ENCODE measurements at places on chromosomes 6 and 20.

- no peak overlapping the region for H3K4me3 ChIP-seq
- H3K36me3 ChIP-seq, result no peaks in the 10 kb centered on the region
- no peak overlapping the region for H3K27ac ChIP-seq
- peaks cover 55% of the 10 kb centered on the region for H3K27me3 ChIP-seq
Measured at GRCh38 chr6:107564589-107564951, 74.7 kb downstream of the SOBP start.

DNA sequence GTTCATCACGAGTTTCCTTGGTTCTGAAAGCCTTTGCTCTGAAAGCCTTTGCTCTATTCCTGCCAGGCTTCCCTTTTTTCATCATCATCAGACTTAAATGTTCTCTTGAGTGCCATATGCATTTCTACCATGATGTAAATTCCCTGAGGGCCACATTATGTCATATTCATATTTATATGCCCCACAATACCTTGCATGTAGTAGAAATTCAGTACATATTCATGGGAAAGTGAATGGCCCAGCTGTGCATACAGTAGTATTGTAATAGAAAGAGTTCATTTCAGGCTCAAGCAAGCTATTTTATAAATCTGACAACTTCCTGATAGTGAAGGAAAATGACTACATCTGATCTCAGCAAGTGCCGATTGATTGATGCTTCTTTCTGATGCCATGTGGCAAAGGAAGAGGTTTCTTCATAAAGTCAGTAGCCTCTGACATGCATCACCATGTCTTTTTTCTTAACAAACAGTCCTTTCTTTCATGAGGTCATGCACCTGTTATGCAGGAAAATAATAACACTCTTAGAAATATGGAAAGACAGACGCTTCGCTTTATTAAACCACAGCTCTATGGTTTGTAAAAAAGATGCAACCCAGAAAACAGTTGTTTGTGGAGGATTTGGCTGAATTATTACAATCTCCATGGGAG, 308.7 kb downstream of the SAMD5 start:
- no peak overlapping the region for H3K27ac ChIP-seq
- DNase-seq, result no peak
- no peaks in the 10 kb centered on the region for H3K27me3 ChIP-seq
- no peaks in the 10 kb centered on the region for H3K36me3 ChIP-seq

DNA sequence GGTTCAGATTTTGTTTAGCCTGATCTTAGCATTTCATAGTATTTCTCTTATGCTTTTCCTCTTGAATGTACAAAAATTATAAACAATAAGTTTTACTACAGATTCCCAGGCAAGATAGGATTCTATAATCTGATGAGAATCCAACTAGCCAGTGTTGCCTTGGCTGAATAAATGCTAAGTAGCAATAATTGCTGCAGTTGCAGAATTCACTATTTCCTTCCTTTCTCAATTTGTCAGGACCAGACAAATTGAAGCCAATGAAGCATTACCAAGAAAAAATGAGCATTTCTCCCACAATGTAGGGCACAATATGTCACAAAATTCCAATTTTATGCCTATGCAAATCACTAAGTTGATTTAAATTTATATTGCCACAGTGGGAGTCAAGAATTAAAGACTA, 260.2 kb downstream of the KIF16B start:
- no peak overlapping the region for H3K4me3 ChIP-seq
- peaks cover 5% of the 10 kb centered on the region for H3K36me3 ChIP-seq
- no peak overlapping the region for H3K27ac ChIP-seq
- no peaks in the 10 kb centered on the region for H3K4me1 ChIP-seq
- DNase-seq, result no peak

GRCh38 chr6:126170433-126170832, 169.5 kb upstream of the CENPW start:
- no peak overlapping the region for H3K27ac ChIP-seq
- peaks cover 3% of the 10 kb centered on the region for H3K4me1 ChIP-seq
- no peak overlapping the region for H3K4me3 ChIP-seq
- no peaks in the 10 kb centered on the region for H3K36me3 ChIP-seq
- no peaks in the 10 kb centered on the region for H3K27me3 ChIP-seq
- DNase-seq, result no peak

GRCh38 chr20:54726687-54727300, 251.4 kb downstream of the DOK5 start:
- H3K27ac ChIP-seq, result no peak overlapping the region
- no peaks in the 10 kb centered on the region for H3K27me3 ChIP-seq
- H3K4me1 ChIP-seq, result no peaks in the 10 kb centered on the region

DNA sequence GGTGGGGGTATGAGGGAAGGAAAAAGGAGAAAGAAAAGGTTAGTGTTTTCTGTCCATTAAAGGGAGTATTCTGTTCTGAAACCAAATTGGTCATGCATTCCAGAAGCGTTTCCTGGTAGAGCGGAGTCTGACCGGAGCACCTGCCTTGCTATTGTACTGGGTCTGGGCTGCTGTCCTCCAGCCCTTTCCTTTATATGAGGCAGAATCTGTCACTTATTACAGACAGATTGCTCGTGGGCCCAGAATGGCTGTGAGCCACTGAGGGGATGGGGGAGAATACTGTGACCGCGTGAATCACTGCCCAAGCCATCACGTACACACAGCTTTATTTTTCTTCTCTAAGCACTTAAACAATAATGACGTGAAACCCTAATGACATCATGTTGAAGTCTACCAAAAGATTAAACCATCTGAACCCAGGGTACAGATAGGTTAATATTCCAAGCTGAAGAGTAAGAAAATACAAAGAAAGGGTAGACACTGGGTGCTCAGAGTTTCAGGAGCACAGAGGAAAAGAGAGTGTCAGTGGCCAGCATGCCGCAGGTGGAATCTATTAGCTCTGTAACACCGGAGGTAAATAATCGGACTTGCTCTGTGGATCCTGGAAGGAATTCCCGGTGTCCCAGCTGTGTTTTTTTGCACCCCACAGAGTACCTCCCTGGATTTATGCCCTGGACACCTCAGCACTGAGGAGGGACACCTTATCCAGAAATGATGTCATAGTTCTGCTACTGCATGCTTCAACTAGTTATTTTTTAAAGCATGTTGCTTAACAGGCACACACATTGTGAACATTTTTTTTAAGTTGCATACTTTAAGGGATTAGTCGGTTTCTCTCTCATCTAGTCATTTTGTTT, 573.3 kb downstream of the PKHD1 start:
- H3K4me3 ChIP-seq, result no peak overlapping the region
- DNase-seq, result no peak
- no peaks in the 10 kb centered on the region for H3K36me3 ChIP-seq
- H3K4me1 ChIP-seq, result no peaks in the 10 kb centered on the region
- no peaks in the 10 kb centered on the region for H3K27me3 ChIP-seq

DNA sequence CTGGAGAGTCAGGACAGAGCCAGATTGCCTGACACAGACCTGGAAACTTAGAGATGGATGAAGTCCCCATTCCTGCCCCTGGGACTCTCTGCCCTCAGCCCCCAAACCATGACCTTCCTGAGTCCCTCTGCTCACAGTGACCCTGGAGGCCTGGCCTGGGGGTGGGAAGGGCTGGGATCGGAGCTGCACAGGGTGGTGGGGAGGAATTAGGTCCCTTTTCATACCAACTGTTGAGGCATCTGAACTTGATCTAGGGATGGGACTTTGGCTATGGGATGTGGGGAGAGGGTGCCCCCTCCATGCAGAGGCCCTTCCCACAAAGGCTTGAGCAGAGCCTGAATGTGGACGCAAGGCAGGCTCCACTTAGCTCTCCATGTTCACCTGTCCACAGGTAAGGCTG, 144.1 kb downstream of the MRPL14 start:
- no peaks in the 10 kb centered on the region for H3K36me3 ChIP-seq
- H3K27ac ChIP-seq, result no peak overlapping the region
- H3K4me3 ChIP-seq, result no peak overlapping the region
- H3K27me3 ChIP-seq, result no peaks in the 10 kb centered on the region
- no peak for DNase-seq

GRCh38 chr6:100915876-100916275, 34.7 kb upstream of the ASCC3 start:
- H3K4me3 ChIP-seq, result no peak overlapping the region
- H3K27me3 ChIP-seq, result peaks cover 29% of the 10 kb centered on the region
- no peak overlapping the region for H3K27ac ChIP-seq
- no peaks in the 10 kb centered on the region for H3K36me3 ChIP-seq
- no peaks in the 10 kb centered on the region for H3K4me1 ChIP-seq

DNA sequence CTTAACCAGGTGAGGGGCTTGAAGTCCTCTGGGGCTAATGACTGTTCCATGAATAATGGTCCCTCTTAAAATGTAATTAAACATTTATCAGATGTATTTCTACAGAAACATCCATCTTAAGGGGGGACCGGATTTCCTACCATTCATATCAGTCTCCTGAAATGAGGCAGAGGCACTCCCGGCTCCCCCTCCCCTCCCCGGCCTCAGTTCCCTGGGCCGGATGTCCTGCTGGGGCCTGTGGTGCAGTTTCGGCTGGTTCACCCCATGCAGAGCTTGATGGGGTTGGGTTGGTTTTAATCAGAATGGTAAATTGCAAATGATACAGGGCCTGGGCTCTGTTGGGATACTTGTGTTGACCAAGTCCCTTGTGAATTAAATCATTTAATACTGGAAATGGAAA, 349.4 kb downstream of the PREX1 start:
- no peaks in the 10 kb centered on the region for H3K36me3 ChIP-seq
- no peak overlapping the region for H3K4me3 ChIP-seq
- H3K4me1 ChIP-seq, result no peaks in the 10 kb centered on the region
- DNase-seq, result no peak
- H3K27ac ChIP-seq, result no peak overlapping the region
